ENCODE measurements at places on chromosomes 11 and 22.

- peak; percentile 74 for DNase-seq
These were observed 365.7 kb upstream of the CADM1 start for GRCh38 chr11:115869780-115870431.

- DNase-seq: no peak
These were observed 1.5 kb downstream of the EMID1 start for GRCh38 chr22:29207243-29207550.

GRCh38 chr11:72642043-72642883 lies 32.0 kb downstream of the PDE2A start:
- DNase-seq: peak; percentile 51

- no peak for DNase-seq
These were observed 4.1 kb downstream of the C11orf21 start for GRCh38 chr11:2297623-2298030.

- no peak for DNase-seq
These were observed 81.9 kb downstream of the BDNF start for GRCh38 chr11:27618281-27618915.

- DNase-seq: no peak
These were observed 297.2 kb upstream of the ANO5 start for GRCh38 chr11:21895686-21896085.

DNA sequence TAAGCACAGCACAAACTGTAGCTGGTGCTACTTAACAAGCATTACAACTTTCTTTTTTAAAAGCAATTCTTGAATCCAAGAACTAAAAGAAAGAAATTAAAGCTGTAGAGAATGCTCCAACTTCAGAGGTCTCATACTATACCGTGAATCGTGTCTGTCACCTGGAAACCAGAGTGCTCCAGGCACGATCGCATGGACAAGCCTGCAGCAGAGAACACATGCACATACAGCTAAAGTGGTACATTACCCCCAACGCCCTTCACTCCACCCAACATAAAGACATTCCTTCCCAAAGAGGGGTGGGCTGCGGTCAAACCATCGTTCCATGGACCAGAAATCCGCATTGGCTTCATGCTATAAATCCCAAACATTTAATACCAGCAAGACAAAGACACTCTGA lies 31.5 kb downstream of the CHKA start:
- no peak for DNase-seq

- DNase-seq: no peak
These were observed 6.2 kb upstream of the CDK2AP2 start for GRCh38 chr11:67514116-67514515.

GRCh38 chr22:37662039-37662438 lies 3.5 kb downstream of the PDXP start:
- DNase-seq: no peak

GRCh38 chr11:70456921-70457532 lies 58.7 kb downstream of the CTTN start:
- DNase-seq: no peak

DNA sequence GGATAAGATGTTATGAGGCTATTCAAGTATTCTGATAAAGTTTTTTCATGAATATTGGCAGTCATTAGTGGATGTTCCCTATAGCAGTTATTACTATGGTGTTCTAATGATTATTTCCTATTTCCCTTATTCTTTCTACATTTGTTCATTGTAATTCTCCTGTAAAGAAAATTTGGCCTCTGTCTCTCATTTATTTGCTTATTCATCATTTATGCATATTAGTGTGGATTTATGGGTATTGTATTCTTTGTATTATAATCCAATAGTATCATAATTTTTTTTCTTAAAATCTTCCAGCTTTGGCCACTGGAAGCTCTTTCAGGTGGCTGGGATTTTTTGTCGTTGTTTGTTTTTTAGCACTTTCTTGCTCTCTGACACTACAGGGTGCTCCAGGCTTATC lies 47.3 kb downstream of the JAM3 start:
- DNase-seq: no peak

- no peak for DNase-seq
These were observed 36.9 kb downstream of the PACS1 start for GRCh38 chr11:66106786-66107599.

GRCh38 chr11:33867561-33867960 lies 24.3 kb downstream of the LMO2 start:
- no peak for DNase-seq
